ENCODE measurements at places on chromosomes 3 and 15. TPM values are rescaled to one million over a fixed set of nuclear protein-coding genes. Genes with fewer than 3 reads are reported as not detected.

The GP9 gene
- polyA plus RNA-seq: 0.49 TPM

The BCHE gene
- 2.8 TPM for polyA plus RNA-seq

The GP5 gene
- polyA plus RNA-seq: not detected

The CNTN4 gene
- polyA plus RNA-seq: 2.2 TPM

The UQCC5 gene
- polyA plus RNA-seq: 135 TPM

The ALDH1L1 gene
- 199 TPM for polyA plus RNA-seq

The ROBO1 gene
- polyA plus RNA-seq: 2.1 TPM

The SOX14 gene
- polyA plus RNA-seq: not detected

The HEXA gene
- polyA plus RNA-seq: 199 TPM

The GASK1A gene
- polyA plus RNA-seq: 2.3 TPM

The WDR93 gene
- polyA plus RNA-seq: 1.2 TPM

The RASGRP1 gene
- 3.4 TPM for polyA plus RNA-seq

The P2RY14 gene
- polyA plus RNA-seq: 0.54 TPM

The SLC12A1 gene
- polyA plus RNA-seq: 370 TPM

The LMAN1L gene
- polyA plus RNA-seq: not detected

The FAM107A gene
- polyA plus RNA-seq: 52.5 TPM

The LAMB2 gene
- polyA plus RNA-seq: 460 TPM

The SUMF1 gene
- polyA plus RNA-seq: 50.6 TPM

The KBTBD12 gene
- polyA plus RNA-seq: 1.6 TPM

The SCAMP5 gene
- polyA plus RNA-seq: 29.5 TPM

The MITF gene
- polyA plus RNA-seq: 14.1 TPM

The LRRC2 gene
- 3.4 TPM for polyA plus RNA-seq

The A4GNT gene
- polyA plus RNA-seq: not detected

The ADAMTS9 gene
- polyA plus RNA-seq: 25.0 TPM

The SAMMSON gene
- polyA plus RNA-seq: not detected

The GPR27 gene
- 5.5 TPM for polyA plus RNA-seq

The HSPBAP1 gene
- 8.3 TPM for polyA plus RNA-seq

The TMEM212 gene
- not detected for polyA plus RNA-seq

The DUOX2 gene
- polyA plus RNA-seq: 0.26 TPM

The IL12A gene
- not detected for polyA plus RNA-seq

The TPRG1 gene
- polyA plus RNA-seq: 0.37 TPM

The GOLGA6L1 gene
- not detected for polyA plus RNA-seq

The ZIC4 gene
- polyA plus RNA-seq: not detected

The DNAH12 gene
- not detected for polyA plus RNA-seq

The DNASE1L3 gene
- polyA plus RNA-seq: 27.5 TPM

The UNC13C gene
- polyA plus RNA-seq: 0.45 TPM

The HCN4 gene
- polyA plus RNA-seq: 0.15 TPM

The OSTN gene
- not detected for polyA plus RNA-seq

The FEZF2 gene
- polyA plus RNA-seq: not detected

The PROK2 gene
- not detected for polyA plus RNA-seq

The CHST13 gene
- 7.0 TPM for polyA plus RNA-seq

The TMEM202 gene
- not detected for polyA plus RNA-seq

The KLHL40 gene
- not detected for polyA plus RNA-seq

The GOLGA8R gene
- polyA plus RNA-seq: 0.41 TPM

The SSUH2 gene
- 0.88 TPM for polyA plus RNA-seq

The TEX55 gene
- polyA plus RNA-seq: not detected

The TNFAIP8L3 gene
- polyA plus RNA-seq: 2.4 TPM

The ANKUB1 gene
- polyA plus RNA-seq: not detected
